ENCODE measurements at places on chromosomes 7 and 10. TPM values are rescaled to one million over a fixed set of nuclear protein-coding genes. Genes with fewer than 3 reads are reported as not detected.

DNA sequence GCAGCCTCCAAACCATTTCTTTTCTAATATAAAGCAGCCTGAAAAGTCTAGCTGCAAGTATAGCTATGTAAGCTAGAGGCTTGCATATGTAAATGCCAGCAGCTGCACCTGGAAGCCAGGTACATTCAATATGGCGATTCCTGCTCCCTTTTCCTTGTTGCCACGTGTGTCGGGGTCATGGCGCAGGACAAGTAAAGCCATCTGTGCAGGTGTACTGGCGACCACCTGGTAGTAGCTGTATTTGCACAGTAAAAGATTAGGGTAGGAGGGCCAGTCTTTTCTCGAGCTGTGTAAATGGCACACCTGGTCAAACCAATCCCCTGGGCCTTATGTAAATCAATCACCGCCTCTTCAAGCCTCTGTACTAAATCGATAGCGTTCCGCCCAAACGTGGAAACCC is 484.5 kb downstream of the MAGI2 start:
- DNase-seq = no peak
- H3K4me1 ChIP-seq = no peaks in the 10 kb centered on the region
- no peak overlapping the region for H3K27ac ChIP-seq
- no peaks in the 10 kb centered on the region for H3K36me3 ChIP-seq
- no peaks in the 10 kb centered on the region for H3K27me3 ChIP-seq

GRCh38 chr10:44357023-44357540 is 27.8 kb downstream of the CXCL12 start:
- no peaks in the 10 kb centered on the region for H3K27me3 ChIP-seq
- no peak for DNase-seq
- peaks cover 7% of the 10 kb centered on the region for H3K4me1 ChIP-seq
- H3K27ac ChIP-seq = no peak overlapping the region

DNA sequence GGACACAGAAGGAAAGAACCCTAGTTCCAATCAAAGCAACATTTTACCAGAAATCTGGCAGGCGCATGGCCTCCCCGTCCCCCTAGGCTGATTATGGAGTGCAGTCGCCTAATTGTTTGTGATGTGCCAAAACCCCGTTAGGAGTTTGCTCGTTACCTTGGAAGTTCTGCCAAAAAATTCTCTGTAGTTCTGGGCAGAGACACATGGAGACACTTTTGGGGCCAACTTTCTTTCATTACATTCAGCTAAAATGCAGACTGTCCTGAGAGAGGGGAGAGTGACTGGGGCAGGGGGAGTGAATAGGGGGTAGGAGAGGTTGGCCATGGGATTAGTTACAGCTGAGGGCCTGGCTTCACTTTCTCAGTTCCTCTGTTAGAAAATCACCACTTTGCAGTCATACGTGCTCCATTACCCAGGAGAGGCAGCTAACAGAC is 158.0 kb upstream of the NPVF start:
- H3K4me3 ChIP-seq = no peak overlapping the region
- H3K36me3 ChIP-seq = no peaks in the 10 kb centered on the region
- H3K27ac ChIP-seq = no peak overlapping the region
- no peaks in the 10 kb centered on the region for H3K4me1 ChIP-seq

DNA sequence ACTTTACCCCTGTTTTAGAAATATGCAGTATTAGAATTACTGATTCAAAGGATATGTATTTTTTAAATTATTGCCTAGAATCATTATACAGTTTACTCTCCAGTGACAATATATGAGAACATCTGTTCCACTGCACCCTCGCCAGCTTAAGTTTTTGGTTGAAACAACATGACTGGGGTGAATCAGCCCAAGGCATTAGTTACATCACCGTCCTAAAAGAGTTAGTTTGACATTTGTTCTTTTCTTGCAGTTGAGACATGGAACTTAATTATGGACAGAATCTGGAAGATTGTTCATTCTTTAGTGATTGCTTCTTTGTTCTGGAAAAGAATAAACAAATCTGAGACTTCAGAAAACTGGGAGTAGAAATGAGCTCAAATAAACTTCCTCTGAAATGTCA is 167.3 kb upstream of the DKK1 start:
- H3K4me3 ChIP-seq = no peak overlapping the region
- DNase-seq = no peak
- no peaks in the 10 kb centered on the region for H3K27me3 ChIP-seq
- H3K36me3 ChIP-seq = no peaks in the 10 kb centered on the region
- no peak overlapping the region for H3K27ac ChIP-seq
- H3K4me1 ChIP-seq = no peaks in the 10 kb centered on the region

ERVW-1 gene
- 0.06 TPM for polyA plus RNA-seq

OPALIN gene
- not detected for polyA plus RNA-seq
